SJSA1 (cell line): ENCODE measurements at places on chromosomes 4 and X.

- no peak for DNase-seq
Measured at GRCh38 chrX:25869761-25870160, 268.4 kb upstream of the MAGEB18 start.

DNA sequence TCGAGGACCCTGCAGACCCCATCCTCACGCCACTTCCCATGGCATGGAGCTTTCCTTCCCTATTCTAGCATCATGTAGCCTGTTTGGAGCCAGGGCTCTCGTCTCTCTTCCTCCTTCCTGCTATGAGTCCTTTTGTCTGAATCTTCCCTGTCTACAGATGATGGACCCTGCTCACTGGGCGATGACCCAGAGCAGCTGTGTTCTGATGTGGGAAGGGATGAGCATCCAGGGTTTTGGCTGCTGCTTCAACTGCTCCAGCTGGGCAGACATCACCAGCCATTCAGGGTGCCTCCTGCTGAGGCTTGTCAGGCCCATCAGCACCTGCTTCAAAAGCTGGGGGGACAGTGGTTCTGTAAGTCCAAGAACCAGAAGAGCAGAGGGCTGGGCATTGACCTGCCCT, 3.2 kb upstream of the CCKAR start:
- DNase-seq, result no peak

GRCh38 chr4:137754652-137755471, 222.6 kb upstream of the PCDH18 start:
- DNase-seq, result peak; percentile 21

- no peak for DNase-seq
Measured at GRCh38 chr4:184655889-184656869, 6.6 kb downstream of the PRIMPOL start.

DNA sequence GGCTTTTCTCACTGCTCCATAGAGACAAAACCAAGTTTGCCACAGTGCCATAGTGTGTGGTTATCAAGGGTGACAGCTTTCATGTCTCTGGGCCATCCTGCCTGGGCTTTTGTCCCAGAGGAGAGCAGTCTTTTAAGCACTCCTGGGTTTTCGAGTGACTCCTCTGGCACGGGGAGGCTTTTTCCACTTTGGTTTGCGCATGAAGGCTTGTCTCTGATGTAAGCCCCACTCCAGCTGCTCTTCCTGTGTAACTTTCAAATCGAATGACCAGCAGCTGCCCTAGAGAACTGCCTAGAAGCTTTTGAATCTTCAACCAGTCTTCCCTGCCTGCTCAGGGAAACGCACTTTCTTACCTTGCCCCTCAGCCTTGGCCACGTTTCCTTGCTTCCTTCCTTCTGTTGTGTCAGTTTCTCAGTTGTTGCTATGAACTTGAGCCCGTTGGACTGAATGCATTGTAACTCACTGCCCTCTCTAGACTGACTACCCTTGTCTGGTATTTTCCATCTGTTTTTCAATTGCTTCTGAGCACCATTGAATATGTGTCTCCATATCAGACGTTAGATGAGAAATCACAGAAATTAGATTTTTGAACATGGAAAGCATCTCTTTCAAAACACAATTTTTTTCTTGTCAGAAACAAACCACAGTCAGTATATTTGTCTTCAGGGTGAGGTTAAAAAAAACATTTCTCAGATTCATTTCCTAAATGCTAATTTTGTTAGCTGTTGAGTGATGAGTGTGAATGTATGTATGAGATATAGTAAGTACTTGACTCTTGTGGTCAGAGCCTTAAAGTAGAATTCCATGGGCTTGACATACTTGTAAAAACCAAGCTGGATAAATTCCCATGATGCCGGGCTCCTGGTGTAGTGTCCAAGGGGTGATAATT, 45.3 kb downstream of the SLC9A6 start:
- peak; percentile 23 for DNase-seq

DNA sequence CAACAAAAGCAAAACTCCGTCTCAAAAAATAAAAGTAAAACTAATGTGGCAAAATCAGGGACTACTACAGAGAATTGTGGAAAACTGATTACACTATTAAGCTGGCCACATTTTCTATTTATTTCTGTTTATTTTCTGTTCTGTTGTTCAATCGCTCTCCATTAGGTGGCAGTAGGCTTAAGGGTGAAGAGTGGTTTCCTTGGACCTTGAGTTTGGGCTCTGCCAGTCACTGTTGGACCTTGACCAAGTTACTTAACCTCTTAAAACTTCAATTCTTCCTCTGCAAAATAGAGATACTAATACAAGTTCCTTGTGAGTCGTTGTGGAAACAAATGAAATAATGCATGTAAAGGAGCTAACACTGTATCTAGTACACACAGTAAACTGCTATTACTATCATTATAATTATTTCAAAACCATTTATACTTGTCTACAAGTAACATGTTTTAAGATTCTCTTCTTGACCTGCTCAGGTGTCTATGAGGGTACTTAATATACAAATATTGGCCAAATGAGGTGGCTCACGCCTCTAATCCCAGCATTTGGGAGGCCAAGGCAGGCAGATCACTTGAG, 15.2 kb downstream of the HSD17B11 start:
- no peak for DNase-seq

GRCh38 chr4:183503497-183504063, 1.3 kb upstream of the ING2 start:
- peak; percentile 49 for DNase-seq

GRCh38 chr4:10072420-10073017, 44.1 kb downstream of the WDR1 start:
- no peak for DNase-seq

- peak; percentile 22 for DNase-seq
Measured at GRCh38 chrX:106707771-106708454, 18.6 kb upstream of the RNF128 start.

DNA sequence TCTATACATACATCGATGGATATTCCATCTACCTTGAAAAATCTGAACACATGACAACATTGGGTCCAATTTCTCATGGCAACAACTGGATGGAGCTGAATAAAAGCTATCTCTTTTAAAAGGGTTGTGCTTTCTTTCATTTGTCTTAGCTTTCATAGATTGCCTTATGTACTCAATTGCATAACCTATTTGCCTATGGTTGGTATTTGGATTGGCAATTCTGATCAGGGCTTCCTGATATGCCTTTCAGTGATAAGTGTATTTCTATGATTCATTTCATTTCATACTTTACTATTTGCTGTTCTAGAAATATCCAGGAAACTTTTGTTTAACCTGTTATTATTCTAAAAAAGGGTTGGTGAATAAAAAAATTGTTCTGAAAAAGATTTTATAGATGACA, 509.9 kb downstream of the GRXCR1 start:
- DNase-seq, result no peak

- DNase-seq, result no peak
Measured at GRCh38 chr4:123327346-123327745, 69.2 kb upstream of the SPRY1 start.

DNA sequence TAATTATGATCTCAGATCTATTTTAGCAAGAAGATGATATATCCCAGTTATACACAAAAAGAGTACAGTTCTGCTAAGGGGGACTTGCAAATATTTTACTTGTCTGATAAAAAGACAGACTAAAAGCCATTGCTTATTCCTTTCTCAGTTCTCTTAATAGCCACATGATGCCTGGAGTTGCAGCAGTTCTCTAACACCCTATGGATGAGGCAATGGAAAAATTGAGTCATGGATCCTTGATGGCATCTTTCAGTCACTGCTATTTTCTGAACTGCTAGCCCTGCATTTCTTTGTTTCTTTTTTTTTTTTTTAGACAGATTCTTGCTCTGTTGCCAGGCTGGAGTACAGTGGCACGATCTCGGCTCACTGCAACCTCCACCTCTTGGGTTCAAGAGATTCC, 1956.7 kb downstream of the C4orf33 start:
- no peak for DNase-seq

DNA sequence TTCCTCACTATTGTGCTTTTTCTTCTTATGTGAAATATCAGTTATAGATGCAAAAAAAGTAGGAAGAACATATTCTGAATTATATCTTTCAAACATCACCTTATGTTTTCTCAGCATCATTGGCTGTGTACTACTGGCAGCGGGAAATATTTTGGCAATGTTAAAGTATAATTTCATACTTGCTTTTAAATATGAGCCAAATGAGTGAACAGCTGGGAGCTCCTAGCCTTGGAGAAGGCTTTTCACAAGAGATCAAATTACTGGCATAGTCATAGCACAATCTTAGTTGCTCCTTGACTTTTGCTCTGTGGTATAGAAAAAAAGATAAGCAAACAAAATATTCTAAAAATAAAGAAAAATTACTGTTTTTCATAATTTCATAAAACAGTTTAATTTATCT, 1575.8 kb upstream of the PABPC4L start:
- DNase-seq, result no peak

GRCh38 chrX:25659317-25659716, 478.8 kb upstream of the MAGEB18 start:
- no peak for DNase-seq

GRCh38 chr4:168475745-168476144, 4.5 kb downstream of the DDX60L start:
- no peak for DNase-seq

DNA sequence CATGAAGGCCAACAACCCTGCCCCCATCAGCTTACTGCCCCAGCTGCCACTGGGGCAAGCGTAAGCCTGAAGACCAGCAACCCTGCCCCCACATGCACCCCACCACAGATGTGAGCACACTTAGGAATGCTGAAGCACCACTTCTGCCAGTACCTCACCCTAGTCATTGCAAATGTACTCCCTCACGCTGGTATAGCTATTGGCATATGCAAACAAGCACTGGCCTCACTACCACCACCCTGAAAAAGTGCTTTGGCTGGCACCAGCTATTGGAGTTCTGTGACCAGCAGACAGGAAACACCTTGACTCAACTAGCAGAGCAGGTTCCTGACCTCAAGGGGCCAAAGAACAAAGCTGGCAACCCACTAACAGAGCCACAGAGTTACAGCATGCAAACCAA, 534.4 kb upstream of the POU3F4 start:
- no peak for DNase-seq

GRCh38 chr4:107854356-107855022, 29.8 kb downstream of the SGMS2 start:
- peak; percentile 12 for DNase-seq

DNA sequence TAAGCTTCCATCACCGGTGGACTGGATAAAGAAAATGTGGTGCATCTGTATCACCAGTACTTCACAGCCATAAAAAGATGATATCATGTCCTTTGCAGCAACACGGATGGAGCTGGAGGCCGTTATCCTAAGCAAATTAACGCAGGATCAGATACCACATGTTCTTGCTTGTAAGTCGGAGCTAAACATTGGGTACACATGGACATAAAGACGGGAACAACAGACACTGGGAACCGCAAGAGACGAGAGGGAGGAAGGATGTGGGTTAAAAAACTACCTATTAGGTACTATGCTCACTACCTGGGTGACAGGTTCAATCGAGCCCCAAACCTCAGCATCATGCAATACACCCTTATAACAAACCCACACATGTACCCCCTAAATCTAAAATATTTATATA, 16.3 kb upstream of the IDS start:
- DNase-seq, result no peak

- DNase-seq, result no peak
Measured at GRCh38 chr4:577499-578450, 1.7 kb upstream of the TMEM271 start.

- DNase-seq, result no peak
Measured at GRCh38 chr4:159498446-159499115, 395.7 kb downstream of the RAPGEF2 start.

DNA sequence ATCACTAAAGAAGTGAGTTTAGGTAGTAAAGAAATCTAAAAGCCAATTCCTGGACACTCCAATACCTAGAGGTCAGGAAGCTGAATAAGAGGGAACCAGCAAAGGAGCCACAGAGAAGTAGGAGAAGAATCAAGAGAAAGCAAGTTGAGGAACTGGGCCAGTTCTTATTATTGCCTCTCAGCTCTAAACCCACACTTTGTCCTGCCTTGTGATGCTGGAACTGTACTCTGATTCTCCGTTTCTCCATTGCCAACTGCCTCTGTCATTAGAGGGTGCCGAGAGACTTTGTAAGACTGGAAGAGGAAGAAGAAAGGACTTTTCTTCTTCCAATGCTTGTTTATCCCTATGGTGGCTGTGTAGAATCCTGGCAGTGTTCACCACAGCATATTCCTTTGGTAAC, 38.6 kb downstream of the NSUN7 start:
- DNase-seq, result no peak

- DNase-seq, result no peak
Measured at GRCh38 chrX:23631136-23631535, 36.2 kb upstream of the PRDX4 start.

- no peak for DNase-seq
Measured at GRCh38 chrX:40867352-40867751, 132.0 kb upstream of the MED14 start.

GRCh38 chrX:124764354-124764753, 418.0 kb downstream of the SH2D1A start:
- no peak for DNase-seq

DNA sequence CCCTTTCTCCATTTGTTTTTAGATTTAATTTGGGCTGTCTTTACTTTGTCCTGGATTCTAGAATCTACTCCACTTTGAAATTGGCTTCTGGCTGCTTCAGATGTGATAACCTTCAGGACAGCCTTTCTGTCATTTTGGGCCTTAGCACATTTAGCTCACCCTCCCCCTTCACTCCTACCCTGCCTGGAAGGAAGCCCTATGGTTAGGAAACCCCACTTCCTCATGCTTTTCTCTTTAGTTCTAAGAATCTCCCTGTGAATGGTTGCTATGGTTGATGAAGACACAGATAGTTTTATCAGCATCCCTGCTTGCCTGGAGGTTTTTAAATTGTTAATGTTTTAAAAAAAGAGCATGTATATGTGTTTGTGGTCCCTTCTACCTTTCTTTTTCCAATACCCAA, 100.7 kb upstream of the PTPN13 start:
- no peak for DNase-seq

DNA sequence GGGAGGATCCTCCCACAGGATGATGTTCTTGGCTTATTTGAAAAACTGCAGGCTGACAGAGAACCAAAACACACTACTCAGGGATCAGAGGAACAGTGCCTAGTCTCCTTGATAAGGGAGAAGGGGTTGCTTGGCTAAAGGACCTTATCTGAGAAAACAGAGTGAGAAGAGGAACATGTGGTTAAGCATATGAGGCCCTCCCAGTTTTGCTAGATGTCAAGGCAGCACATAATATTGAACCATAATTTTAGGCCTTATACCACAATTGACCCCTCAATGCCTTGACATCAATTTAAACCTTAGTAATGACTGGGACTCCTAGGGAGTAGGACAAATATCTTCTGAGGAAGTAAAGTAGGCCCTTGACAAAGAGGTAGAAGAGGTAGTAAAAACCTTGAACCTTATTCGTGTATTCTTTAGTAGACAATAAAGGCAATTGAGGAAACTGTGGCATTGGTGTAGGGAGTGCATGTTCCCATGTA, 79.3 kb downstream of the TEX13C start:
- no peak for DNase-seq
